ENCODE measurements at places on chromosomes 12 and 14.

GRCh38 chr14:78605897-78606500 is 435.8 kb downstream of the NRXN3 start:
- H3K27ac ChIP-seq: no peak overlapping the region
- no peaks in the 10 kb centered on the region for H3K4me1 ChIP-seq
- H3K27me3 ChIP-seq: no peaks in the 10 kb centered on the region
- H3K4me3 ChIP-seq: no peak overlapping the region
- no peak for DNase-seq
- no peaks in the 10 kb centered on the region for H3K36me3 ChIP-seq

DNA sequence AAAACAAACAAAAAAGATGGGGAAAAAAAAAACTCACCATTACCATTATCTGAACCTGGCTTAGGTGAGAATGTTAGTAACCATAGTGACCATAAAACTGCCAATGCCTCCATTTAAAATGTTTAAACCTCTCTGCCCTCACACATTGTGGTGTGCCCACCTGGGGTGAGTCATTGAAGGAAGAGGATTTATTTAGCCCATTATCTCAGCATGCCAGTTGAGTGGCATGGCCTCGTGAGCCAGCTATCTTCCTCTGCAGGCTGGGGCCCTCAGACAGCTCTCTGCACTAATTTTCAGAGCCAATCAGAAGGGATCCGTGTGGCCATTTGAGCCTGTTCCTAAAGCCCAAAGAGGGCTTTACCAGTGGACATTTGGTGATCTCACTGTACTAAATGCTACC is 81.8 kb upstream of the CCDC198 start:
- H3K36me3 ChIP-seq: no peaks in the 10 kb centered on the region
- H3K4me3 ChIP-seq: no peak overlapping the region
- H3K27ac ChIP-seq: no peak overlapping the region
- H3K27me3 ChIP-seq: no peaks in the 10 kb centered on the region
- H3K4me1 ChIP-seq: no peaks in the 10 kb centered on the region

- no peaks in the 10 kb centered on the region for H3K27me3 ChIP-seq
- H3K4me3 ChIP-seq: no peak overlapping the region
- peaks cover 6% of the 10 kb centered on the region for H3K4me1 ChIP-seq
- no peak for DNase-seq
- no peaks in the 10 kb centered on the region for H3K36me3 ChIP-seq
- no peak overlapping the region for H3K27ac ChIP-seq
Measured at GRCh38 chr12:3255057-3255456, 177.9 kb downstream of the TSPAN9 start.

GRCh38 chr12:56071648-56072047 is 8.3 kb upstream of the ERBB3 start:
- H3K27me3 ChIP-seq: no peaks in the 10 kb centered on the region
- H3K4me3 ChIP-seq: no peak overlapping the region
- no peaks in the 10 kb centered on the region for H3K36me3 ChIP-seq
- no peaks in the 10 kb centered on the region for H3K4me1 ChIP-seq
- DNase-seq: no peak
- no peak overlapping the region for H3K27ac ChIP-seq

DNA sequence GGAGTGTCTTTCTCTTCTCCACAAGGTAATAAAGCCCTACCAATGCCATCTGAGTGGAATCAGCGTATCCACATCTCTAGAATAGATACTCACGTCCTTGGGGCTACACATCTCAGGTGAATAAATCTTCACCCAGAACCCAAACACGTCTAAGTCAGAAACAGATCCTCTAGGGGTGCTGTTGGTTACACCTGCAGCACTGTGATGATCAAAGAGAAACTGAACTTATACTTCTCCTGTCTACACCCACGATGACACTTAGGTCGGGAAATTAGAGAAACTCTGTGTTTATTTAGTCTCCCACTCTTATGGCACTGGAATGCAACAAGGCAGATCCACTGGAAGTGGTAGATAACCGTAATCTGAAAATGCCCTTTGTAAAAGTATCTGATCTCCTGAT is 46.2 kb downstream of the WIF1 start:
- H3K27me3 ChIP-seq: no peaks in the 10 kb centered on the region
- no peak overlapping the region for H3K27ac ChIP-seq
- no peak overlapping the region for H3K4me3 ChIP-seq

GRCh38 chr14:54737132-54737711 is 165.4 kb downstream of the GCH1 start:
- H3K27me3 ChIP-seq: no peaks in the 10 kb centered on the region
- no peaks in the 10 kb centered on the region for H3K4me1 ChIP-seq
- no peak for DNase-seq

DNA sequence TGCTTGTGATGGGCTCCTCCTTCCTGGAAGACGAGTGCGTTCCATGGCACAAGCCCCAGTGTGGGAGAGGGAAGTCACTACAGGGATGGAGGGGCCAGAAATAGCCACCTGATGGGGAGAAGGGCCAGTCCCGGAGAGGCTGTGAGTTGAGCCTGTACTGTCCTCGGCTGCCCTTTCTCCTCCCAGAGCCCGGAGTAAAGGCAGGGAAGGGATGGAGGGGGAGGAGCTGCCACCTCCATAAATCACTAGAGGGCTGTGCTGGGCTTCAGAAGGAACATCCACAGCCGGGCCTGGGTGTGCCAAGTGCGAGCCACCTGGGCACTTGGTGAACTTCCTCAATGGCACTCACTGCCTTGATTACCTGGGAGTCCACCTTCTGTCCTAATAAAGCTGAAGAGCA is 110.1 kb downstream of the RBM19 start:
- no peaks in the 10 kb centered on the region for H3K36me3 ChIP-seq
- no peak for DNase-seq
- no peak overlapping the region for H3K4me3 ChIP-seq

GRCh38 chr14:95516554-95517181 is at the start of gene SYNE3:
Gene SYNE3 (minus strand): TSS chr14:95516650. CDS start chr14:95475821, 40,829 bp downstream.
- peaks cover 4% of the 10 kb centered on the region for H3K4me1 ChIP-seq
- H3K4me3 ChIP-seq: peak within 1 kb of the TSS; percentile 63
- H3K27ac ChIP-seq: peak within 1 kb of the TSS; percentile 66
- no peaks in the 10 kb centered on the region for H3K36me3 ChIP-seq
